ENCODE measurements at places on chromosomes 13 and 19.

DNA sequence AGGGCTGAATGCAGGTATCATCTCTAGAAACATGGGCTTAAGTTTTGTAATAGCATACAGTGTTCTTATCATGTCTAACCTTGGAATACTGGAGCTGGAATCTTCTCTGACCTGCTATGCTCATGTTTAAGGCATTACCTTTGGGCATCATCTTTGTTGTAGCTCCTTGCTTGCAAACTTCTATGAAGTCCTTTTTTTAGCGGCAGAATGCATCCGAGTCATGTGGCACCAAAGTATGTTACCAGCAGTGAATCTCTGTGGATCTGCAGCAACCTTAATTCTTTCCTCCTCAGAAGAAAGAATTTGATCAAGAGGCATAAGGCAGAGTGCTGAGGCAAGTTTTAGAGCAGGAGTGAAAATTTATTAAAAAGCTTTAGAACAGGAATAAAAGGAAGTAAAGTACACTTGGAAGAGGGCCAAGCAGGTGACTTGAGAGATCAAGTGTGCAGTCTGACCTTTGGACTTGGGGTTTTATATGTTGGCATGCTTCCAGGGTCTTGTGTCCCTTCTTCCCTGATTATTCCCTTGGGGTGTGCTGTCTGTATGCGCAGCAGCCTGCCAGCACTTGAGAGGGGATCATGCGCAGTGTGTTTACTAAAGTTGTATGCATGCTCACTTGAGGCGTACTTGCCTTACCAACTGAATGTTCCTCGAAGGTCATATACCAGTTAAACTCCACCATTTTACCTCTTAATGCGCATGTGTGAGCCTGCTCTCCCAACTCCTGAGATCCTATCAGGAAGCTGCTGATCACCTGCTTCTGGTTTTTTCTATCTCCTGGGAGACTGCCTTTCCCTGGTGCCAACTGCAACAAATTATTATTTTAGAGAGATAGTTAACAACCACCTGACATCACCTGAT is 115.5 kb downstream of the LACC1 start:
- no peak for DNase-seq

- DNase-seq: no peak
Measured at GRCh38 chr13:58254943-58255342, 623.4 kb downstream of the PCDH17 start.

GRCh38 chr19:9883231-9883758 is 48.2 kb downstream of the PIN1 start:
- DNase-seq: no peak

GRCh38 chr13:47955836-47956235 is 45.2 kb downstream of the SUCLA2 start:
- DNase-seq: no peak
